ENCODE measurements at places on chromosomes 16 and 17.

GRCh38 chr16:84751241-84751640 lies 51.4 kb downstream of the USP10 start:
- DNase-seq: no peak

GRCh38 chr16:83520596-83520995 lies 287.2 kb upstream of the HSBP1 start:
- DNase-seq: no peak

GRCh38 chr17:4584101-4584916 lies at the start of gene SMTNL2:
Gene SMTNL2 (plus strand): TSS chr17:4584529. CDS start chr17:4584606, 77 bp downstream.
- no peak for DNase-seq

- no peak for DNase-seq
Observed at GRCh38 chr16:1932050-1933028, 10.7 kb downstream of the MSRB1 start.

DNA sequence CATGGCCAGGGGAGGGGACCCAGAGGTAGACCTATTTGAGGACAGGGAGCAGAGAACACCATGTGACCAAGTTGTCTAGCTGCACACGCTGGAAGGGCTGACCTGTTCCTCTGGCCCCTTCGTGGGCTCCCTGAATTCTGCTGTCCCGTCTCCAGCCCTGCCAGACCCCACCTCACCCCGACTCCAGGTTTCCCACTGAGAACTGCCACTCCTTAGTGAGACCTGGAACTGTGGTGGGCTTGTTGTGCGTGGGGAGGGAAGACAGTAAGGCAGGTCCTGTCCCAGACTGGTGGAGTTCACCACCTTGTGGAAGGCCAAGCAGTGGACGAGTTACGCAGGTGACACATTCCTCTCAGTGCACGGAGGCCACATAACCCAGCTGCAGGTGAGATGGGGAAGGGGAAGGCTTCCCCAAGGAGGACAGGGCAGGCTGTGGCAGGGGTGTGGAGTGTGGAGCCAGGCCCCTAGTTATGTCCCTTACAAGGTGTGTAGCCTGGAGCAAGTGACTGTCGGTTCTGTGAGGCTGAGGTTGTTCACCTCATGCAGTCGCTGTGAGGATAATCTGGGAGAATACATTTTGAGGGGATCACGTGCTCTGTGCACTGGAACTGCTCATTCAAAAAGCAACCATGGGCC lies 54.7 kb downstream of the USP22 start:
- DNase-seq: no peak

- DNase-seq: no peak
Observed at GRCh38 chr17:57514614-57515013, 230.5 kb downstream of the CCDC182 start.

GRCh38 chr17:17155568-17155967 lies 50.6 kb downstream of the PLD6 start:
- DNase-seq: no peak

DNA sequence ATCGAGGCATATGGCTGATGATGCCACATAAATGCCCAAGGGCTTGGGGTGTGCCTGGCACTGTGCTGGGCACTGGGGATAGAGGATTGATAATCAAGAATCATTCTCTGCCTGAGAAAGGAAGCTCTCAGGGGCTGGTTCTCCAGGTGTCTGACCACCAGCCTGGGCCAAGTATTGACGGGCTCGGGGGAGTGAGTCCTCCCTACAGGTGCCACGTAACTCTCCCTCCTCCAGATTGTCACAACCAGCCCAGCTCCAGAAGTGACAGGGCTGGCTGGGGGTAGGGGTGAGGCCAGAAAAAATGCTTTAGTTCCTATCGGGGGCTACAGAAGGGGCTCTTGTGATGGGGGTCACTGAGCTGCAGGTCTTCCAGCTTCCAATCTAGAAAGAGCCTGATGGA lies 10.7 kb upstream of the C1QL1 start:
- DNase-seq: no peak

DNA sequence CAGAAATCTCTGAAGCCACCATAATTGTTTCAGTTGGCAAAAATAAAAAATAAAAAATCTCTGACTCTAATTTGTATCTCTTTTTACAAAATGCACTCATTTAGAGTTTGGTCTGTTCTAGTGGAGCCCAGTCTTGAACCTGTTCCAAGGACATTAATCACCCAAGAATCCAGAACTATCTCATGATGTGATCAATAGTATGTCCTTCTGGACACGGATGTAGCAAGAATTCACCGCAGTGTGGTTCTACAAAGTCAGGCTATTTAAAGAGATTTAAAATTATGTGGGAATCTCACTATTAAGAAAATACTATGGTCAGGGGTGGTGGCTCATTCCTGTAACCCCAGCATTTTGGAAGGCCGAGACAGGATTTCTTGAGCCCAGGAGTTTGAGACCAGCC lies 21.8 kb upstream of the ANKFN1 start:
- DNase-seq: no peak

GRCh38 chr16:80931801-80932707 lies 74.6 kb downstream of the CMC2 start:
- DNase-seq: no peak

DNA sequence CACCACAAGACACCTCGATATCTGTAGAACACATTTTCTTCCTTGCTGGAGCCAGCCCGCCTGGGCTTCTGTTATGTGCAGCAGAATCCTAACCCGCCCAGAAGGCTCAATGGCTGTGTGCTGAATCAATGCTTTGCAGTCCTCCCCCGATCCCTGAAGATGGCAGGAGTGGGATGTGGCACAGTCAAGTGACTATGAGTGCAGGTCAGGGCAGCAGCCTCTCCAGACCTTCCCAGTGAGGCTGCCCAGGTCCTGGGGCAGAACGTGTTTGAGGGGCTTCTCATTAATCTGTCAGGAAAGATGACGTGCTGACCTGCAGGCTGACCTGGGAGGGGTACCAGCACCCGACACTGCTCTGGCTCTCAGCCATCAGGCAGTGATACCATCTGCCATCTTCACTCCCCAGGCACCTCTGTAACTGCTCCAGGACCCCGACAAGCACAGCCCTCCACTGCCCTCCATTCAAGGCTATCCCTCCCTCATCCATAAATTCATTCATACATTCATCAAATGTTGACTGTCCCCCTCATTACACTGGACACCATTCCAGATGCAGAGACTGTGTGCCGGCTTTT lies 35.2 kb downstream of the LRRC75A start:
- DNase-seq: no peak

DNA sequence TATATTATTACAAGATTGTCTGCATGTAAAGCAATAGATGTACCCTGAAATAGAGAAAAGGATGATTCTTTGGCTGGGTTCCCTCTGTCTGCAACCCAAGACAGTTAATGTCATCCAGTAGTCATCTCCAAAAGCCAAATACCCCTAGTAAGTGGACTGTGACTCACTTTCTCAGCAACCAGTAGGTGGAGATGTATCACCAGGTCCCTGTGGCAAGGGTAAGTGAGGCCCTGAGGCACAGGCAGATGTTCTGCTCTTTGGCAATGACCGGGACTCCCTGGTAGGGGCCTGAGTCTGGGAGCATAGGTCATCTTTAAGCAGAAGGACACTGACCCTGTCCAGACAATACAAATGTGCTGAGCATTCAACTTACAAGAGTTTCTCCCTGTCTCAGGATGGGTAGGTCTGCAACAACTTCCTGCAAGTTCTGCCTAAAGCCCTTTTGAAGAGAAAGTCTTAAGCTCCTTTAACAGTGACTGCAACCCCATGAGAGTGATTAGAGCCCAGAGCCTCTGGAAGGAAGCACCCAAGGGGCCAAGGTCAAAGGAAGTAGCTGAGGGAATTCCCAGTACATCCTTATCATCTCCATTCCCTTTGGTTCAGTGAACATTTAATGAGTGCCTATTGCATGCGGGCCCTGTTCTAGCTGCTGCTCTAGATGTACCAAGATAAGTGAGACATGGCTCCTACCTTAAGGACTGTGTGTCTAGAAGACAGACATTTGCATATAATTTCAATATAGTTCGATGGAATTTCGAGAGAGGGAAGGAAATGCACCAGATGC lies 31.9 kb downstream of the PMP22 start:
- peak; percentile 42 for DNase-seq

GRCh38 chr17:15267996-15268395 lies 2.9 kb upstream of the PMP22 start:
- DNase-seq: no peak

DNA sequence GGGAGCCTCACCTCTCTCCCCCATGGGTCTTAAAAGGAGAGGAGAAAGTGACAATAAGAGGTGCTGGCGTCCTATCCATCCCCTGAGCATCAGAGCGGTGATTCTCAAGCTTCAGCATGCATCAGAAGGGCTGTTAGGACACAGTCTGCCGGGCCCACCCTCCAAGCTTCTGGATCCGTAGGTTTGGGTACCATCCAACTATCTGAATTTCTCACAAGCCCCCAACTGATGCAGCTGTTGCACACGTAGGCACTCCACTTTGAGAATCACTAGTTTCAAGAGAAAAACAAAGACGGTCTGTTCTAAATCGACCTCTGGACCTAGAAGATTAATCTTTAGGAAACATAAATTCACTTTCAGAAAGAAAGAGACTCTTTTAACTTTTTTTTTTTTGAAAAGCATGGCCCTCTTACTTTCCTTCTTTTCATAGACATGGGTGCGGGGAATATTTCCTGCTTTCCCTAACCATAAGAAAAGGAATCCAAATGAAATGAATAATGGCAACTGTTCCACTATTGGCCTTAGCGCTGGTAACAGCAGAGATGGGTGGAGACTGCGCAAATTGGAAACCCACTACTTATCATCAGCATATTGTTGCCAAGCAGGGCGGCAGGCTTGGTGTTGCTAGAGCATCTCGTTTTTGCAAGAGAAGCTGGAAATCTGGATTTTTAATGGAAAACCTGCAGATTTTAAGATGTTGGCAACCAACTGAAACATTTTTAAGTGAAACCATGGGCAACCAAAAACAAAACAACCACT lies 144.4 kb downstream of the GAS7 start:
- DNase-seq: no peak

DNA sequence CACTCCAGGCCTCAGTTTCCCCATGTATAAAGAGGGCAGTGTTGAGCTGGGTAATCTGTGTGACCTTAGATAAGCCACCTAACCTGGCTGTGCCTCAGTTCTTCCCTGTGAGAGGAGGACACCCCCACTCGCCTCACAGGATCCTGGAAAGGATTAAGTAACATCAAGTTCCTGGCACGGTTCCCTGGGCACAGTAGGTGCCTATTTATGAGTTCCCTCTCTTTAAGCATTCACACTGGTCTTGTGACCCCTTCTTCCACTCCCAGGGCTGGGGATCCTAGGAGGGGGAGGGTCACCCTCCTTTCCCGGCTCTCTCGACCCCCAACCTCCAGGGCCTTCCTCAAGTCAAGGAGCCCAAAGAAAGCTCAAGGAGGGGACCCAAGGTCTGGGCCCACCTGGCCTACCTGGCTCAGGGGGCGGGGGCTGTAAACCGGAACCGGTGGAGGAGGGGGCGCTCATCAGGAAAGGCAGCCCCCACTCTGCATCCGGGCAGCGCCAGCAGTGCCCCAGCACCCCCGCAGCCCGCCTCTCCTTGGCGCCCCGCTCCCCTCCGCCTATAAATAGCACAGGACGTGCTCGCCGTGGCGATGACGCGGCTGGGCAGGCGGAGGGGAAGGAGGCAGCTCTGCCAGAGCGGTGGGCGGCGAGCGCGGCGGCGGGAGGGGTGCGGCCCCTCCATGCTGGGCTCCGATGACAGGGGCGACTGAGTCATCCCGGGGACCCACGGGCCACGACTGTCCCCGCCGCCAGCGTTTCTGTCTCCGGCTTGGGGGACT lies 9.4 kb downstream of the RPL19 start:
- no peak for DNase-seq

- DNase-seq: no peak
Observed at GRCh38 chr17:64130559-64131001, 636 bp upstream of the ERN1 start.

GRCh38 chr16:11016993-11017392 lies 72.6 kb downstream of the CLEC16A start:
- peak; percentile 84 for DNase-seq

- no peak for DNase-seq
Observed at GRCh38 chr17:75795820-75796607, 11.4 kb downstream of the UNK start.

- DNase-seq: no peak
Observed at GRCh38 chr16:66474750-66475199, 47.7 kb downstream of the BEAN1 start.

- no peak for DNase-seq
Observed at GRCh38 chr17:43917348-43918025, 10.2 kb upstream of the MPP2 start.

DNA sequence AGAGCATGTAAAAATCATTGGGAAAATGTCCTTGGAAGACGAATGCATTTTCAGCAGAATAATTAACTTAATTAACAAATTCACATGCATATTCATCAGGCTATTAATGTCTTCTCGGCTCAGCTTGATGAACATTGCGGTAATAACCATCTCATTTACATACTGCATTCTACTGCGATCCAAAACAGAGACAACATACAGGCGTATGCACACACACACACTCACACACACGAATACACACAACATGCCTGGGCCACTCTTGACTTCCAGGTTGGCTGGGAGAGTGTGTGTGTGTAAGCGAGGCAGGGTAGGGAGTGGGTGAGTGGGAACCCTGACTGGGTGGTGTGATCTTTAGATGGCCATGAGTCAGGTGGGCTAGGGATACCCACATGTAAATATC lies 44.7 kb downstream of the NEUROD2 start:
- DNase-seq: no peak

- peak; percentile 19 for DNase-seq
Observed at GRCh38 chr16:55392701-55393100, 68.7 kb downstream of the IRX6 start.

GRCh38 chr16:64133366-64133765 lies 988.5 kb downstream of the CDH11 start:
- no peak for DNase-seq

- no peak for DNase-seq
Observed at GRCh38 chr17:79778504-79779083, 646 bp downstream of the CBX2 start.

- peak; percentile 35 for DNase-seq
Observed at GRCh38 chr16:84190731-84191388, at the start of gene ADAD2. Gene ADAD2 (plus strand): TSS chr16:84191157. CDS start chr16:84191231, 74 bp downstream.

GRCh38 chr16:11610580-11610979 lies 23.9 kb upstream of the LITAF start:
- no peak for DNase-seq

GRCh38 chr16:85252461-85252860 lies 140.2 kb upstream of the CIBAR2 start:
- DNase-seq: no peak
